Activated gamma-delta T cell treated with Interleukin-2 at 50 U/mL for 16 hours (primary cell): ENCODE measurements at places on chromosomes 16 and 17.

DNA sequence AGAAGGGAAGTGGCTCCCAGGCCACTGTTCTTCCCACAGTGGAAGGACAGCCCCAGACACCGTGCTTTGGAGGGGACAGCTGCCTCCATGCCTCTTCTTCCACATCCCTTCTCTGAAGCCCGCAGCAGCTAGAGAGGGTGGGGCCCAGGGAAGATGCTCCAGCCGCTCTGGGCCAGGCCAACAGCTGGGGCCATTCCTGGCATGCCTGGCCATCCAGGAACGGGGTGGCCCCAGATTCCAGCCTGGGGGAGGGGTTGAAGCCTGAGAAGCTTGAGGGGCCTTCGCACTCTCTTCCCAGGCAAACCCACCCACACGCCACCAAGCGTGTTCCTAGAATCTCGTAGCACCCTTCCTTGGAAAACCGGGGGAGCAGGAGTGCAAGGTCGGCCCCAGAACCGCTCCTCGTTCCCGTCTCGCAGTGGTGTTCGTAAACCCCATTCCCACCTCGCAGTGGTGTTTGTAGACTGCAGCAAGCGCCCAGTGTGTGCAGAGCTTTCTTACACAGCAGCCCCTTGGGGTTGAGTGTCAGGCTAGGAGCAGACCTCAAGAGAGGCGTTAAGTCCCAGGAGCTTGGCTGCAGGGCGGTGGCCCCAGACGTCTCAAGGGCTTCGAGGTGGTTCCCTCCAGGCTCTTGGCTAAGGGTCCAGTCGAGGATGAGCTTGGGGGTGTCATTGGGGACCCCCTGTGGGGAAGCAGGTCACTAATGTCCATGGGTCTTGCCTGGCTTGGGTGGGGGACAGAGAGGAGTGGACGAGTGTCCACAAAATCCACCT is 2.7 kb downstream of the CDH15 start:
- no peak for DNase-seq

DNA sequence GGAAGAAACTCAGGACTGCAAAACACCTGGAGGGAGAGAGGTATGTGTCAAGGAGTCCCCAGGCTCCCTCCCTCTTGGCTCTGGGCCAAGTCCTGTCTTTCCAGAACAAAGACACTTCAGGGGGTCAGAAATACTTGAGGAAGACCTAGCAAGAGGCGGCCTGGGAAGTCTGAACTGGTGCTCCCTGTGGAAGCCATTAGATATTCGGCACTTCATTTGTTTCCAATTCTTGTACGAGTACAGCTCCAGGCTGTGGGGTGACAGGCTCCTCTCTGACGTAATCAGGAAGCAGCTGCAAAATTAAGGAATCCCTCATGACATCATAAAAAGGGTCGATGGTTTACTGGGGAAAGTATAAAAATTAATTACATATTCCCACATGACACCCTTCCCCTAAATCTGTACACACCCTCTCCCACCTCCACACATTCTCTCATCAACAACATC is 108.7 kb downstream of the SMG6 start:
- no peak for DNase-seq

GRCh38 chr16:15575293-15576049 is 67.5 kb downstream of the MARF1 start:
- DNase-seq, result no peak

- no peak for DNase-seq
These were observed 309.0 kb upstream of the IRX3 start for GRCh38 chr16:54595621-54596020.

DNA sequence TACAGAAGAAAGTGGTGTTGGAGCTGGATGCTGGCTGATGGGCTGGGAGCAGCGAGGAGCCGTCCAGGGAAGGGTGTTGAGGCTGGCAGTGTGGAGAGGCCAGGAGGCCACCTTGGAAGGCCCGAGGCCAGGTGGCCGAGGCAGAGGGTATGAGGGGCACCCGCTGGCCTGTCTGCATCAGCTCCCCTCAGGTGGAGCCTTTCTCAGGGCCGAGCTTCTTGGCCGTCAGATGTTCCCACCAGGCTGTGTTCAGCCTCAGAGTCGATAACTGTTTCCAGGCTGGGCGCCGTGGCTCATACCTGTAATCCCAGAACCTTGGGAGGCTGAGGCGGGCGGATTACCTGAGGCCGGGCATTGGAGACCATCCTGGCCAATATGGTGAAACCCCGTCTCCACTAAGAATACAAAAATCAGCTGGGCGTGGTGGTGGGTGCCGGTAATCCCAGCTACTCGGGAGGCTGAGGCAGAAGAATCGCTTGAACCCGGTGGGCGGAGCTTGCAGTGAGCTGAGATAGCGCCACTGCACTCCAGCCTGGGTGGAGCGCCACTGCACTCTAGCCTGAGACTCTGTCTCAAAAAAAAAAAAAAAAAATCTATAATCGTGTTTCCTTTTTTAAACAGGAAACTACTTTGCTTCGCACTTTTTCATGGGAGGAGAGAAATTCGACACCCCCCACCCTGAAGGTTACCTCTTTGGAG is 25.3 kb downstream of the MGRN1 start:
- DNase-seq, result no peak

GRCh38 chr16:23145186-23145585 is 4.1 kb downstream of the USP31 start:
- DNase-seq, result no peak

DNA sequence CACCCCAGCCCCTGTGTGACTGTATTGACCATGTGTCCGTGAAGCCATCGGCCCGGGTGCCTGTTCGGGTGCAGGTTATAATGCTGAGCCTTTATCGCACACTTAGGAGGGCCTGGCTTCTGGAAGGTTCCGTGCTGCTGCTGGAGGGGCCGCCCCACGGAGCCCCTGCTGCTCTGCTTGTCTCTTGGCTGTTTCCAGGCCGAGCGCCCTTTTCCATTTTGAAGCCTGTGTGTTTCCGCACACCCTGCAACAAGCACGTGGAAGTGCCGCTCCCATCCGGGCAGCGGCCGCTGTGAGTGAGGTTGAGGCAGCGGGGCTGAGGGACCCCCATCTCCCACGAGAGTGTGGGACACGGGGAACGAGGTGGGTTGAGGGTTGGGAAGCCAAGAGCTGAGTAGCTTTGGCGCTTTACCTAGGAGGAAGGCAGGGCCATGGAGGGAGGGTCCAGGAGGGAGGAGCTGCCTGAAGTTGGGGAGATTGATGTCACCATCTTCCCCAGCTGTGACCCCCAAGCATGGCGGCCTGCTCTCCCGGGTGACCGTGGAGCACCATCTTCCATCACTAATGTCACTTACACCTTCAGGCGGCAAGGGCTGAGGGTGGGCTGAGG is 200.1 kb upstream of the GSE1 start:
- DNase-seq, result no peak

DNA sequence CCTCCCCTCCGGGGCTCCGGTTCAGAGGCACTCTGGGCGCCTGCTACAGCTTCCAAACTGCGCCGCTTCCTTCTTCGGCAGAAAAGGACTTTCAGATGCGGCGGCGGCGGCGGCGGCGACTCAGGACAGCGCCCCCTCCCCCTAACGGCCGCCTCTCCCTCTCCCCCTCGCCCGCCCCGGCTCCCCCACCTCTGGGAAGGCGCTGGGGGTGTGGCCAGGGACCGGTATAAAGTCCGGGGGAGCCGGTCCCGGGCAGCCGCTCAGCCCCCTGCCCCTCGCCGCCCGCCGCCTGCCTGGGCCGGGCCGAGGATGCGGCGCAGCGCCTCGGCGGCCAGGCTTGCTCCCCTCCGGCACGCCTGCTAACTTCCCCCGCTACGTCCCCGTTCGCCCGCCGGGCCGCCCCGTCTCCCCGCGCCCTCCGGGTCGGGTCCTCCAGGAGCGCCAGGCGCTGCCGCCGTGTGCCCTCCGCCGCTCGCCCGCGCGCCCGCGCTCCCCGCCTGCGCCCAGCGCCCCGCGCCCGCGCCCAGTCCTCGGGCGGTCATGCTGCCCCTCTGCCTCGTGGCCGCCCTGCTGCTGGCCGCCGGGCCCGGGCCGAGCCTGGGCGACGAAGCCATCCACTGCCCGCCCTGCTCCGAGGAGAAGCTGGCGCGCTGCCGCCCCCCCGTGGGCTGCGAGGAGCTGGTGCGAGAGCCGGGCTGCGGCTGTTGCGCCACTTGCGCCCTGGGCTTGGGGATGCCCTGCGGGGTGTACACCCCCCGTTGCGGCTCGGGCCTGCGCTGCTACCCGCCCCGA is at the start of gene IGFBP4:
Gene IGFBP4, plus strand, starts transcription at position 255 of the 792 bp plus-strand sequence. Its CDS starts 286 bp downstream, at position 541.
- DNase-seq, result peak; percentile 66

DNA sequence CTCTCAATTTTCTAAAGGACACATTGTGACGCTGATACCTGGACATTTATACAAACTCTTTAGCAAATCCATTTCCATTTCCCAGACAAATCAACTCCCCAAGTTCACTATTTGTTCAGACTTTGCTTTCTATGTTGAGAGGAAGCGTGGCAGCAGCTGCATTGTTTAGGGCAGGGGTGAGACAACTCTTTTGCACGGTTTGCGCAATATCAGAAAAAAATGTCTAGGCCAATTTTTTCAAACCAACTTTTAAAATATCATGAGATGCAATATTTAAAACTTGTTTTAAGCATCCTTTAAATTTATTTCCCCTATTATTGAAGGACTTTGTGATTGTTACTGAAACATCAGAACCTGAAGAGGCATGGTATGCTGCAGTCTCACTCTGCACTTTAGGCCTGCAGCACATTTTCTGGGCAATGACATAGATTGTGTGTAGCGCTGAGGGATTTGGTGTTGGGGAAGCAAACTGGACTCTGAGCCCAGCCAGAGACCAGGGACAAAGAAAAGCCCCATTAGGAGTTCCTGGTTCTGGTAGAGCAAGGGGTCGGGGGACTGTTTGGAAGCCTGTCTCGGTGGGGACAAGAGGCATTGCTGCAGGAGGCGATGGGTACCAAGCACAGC is 6.4 kb upstream of the CCDC182 start:
- DNase-seq, result no peak

DNA sequence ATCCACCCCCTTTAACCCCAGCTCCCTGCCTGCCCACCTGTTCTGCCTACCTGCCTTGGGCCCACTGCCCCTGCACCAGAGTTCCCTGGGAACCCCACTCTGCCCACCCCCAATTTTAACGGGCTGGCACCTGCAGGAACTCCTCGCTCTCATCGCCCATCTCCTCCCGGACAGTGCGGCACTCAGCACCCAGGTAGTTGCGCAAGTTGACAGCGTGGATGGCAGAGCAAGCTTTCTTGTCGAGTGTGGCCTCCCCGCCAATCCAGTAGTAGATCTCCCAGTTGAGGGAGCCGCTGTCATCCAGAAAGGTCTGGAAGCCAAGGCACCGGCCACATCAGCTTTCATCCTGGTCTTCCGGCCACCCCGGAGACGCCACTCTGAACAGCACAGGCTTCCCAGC is 7.8 kb downstream of the FLII start:
- DNase-seq, result no peak

DNA sequence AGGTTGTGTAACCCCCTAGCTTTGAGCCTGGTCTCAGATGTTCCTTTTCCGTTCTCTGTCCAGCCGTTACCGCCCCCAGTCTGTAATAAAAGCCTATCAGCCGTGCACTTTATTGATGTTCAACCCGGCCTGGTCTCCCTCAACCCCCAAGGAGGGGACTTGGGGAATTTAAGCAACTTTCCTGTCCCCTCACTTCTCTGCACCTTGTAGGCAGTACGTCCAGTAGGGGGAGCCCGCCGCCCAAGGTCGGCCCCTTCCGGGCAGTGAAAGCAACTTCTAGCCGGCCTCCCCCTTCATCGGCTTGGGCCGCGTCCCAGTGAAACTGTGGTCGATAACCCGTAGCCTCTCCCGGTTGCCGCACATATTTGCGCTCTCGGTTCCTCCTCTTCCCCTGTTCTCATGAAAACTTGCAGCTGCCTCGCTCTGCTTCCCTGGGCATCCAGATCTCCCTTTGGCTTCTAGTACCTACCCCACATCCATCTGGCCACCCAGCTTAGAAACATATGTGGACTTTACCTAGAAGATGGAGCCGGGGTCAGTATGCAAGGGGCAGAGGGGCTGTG is 7.9 kb downstream of the PNPO start:
- DNase-seq, result peak; percentile 84

DNA sequence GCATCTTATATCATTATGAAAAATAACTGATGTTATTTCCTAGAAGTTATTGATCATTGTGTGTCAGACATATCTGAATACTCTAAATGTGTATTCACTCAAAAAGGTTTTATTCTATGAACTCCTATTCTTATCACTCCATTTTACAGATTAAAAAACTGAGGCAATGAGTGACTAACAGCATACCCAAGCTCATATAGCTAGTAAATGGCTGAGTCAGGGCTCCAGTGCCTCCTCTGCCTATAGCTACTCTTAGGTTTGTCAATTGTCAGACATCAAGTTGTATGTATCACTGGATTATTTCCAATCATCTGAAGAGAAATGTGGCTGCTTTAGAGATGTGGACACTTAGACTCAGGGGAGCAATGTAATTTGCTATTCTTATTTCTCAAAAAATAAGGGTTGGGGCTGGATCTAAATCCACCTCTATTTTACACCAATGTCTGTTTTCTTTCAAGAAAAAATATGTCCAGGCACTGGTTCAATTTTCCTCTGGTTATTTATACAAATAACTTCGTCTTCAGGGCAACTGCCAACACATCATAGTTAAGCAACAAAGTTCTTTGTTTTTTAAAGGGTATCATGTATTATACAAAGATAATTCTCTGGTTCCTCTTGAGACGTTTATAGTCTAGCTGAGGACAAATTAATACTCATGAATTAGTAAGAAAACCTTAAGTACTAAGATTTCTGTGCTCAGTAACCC is 328.9 kb upstream of the MAF start:
- DNase-seq, result no peak

DNA sequence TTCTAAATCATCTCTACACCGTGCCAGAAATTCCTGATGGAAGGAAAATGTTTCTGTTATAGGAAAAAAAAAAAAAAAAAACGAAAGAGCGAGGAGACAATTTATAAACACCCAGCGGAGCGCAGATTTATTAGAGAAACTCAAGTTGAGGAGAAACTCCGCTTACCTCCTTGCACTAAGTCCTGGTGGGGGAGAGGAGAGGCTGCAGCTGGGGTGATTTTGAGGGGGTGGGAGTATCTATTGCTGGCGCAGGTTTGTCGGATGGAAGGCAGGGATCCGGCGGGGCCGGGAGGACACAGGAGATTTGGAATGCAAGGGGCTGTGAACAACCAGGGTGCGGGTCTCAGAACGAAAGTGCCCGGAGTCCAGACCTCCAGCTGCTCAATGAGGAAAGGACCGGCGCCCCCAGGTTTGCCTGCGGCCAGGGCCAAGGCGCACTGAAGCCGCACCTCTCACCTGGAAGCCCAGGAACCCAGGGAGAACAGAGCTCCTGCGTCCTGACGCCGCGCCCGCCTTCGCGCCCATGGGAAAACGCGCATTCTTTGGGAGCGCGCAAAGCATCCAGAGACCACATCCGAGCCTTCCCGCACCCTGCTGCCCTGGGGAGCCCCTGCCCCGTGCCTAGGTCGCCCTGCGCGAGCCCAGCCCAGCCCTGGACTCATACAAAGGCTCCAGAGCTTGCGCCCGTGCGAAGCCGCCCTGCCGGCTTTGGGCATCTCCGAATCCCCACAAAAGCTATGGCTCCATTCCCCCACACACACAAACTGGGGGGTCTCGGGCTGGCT is 2.6 kb upstream of the HOXB8 start:
- DNase-seq, result no peak
